ENCODE measurements at places on chromosomes 11 and 22.

GRCh38 chr11:61699737-61700160, 19.6 kb downstream of the DAGLA start:
- no peak for DNase-seq

DNA sequence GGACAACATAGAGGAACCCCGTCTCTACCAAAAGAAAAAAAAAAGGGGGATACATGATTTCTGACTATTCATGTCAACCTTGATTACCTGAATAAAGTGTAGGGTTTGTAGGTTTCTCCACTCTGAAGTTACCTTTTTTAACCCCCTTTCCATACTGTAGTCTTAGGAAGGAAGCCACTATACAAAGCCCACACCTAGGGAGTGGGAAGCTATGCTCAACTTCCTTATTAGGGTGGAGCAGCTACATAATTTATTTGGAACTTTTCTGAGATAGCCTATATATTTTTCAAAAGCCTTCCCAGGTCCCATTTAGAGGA, 582 bp upstream of the ATP6V1E1 start:
- no peak for DNase-seq

- DNase-seq: no peak
These were observed 47.2 kb downstream of the GALNT18 start for GRCh38 chr11:11574373-11575287.

DNA sequence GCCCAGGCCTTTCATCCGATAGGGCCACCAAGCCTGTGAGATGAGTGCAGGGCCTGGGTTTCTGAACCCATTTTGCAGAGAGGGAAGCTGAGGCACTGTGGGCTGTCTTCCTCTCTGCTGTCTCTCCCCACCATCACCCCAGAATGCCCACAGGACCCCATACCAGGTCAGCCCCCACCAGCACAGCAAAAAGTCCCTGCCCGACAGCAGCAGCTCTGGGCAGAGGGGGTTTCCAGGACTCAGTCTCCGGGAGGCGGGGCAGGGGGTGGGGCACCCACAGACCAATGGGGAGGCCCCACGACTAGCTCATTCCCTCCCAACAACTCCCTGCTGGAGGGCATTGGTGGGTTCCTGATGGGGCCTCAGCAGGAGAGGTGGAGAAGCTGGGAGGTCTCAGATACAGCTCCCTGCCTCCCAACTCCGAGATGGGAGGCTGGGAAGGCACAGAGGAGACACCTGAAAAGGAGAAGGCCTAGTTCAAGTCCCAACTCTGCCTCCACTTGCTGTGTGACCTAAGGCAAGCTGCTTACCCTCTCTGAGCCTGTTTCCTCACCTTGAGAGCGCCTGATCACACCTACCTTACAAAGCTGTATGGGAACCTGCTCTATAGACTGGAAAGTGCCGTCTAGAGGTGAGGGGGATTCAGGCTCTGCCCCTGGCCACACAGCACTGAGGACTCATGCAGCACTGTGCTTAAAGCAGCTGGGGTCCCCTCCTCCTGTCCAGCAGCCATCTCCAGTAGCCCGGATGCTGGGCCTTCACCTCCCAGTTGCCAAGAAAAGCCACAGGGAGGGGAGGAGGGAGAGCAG, 3.5 kb downstream of the CBX7 start:
- peak; percentile 85 for DNase-seq

- no peak for DNase-seq
These were observed 5.7 kb downstream of the ZFTA start for GRCh38 chr11:63762654-63763495.
